Stimulated activated CD4-positive, alpha-beta T cell treated with anti-CD3 and anti-CD28 coated beads, Interleukin-12 subunit alpha, Interleukin-12 subunit beta, amount 100 ng/mL, for 4 hours (primary cell): ENCODE measurements at places on chromosomes 16 and 17.

GRCh38 chr17:56777859-56778258 lies 55.9 kb downstream of the C17orf67 start:
- no peak for DNase-seq

DNA sequence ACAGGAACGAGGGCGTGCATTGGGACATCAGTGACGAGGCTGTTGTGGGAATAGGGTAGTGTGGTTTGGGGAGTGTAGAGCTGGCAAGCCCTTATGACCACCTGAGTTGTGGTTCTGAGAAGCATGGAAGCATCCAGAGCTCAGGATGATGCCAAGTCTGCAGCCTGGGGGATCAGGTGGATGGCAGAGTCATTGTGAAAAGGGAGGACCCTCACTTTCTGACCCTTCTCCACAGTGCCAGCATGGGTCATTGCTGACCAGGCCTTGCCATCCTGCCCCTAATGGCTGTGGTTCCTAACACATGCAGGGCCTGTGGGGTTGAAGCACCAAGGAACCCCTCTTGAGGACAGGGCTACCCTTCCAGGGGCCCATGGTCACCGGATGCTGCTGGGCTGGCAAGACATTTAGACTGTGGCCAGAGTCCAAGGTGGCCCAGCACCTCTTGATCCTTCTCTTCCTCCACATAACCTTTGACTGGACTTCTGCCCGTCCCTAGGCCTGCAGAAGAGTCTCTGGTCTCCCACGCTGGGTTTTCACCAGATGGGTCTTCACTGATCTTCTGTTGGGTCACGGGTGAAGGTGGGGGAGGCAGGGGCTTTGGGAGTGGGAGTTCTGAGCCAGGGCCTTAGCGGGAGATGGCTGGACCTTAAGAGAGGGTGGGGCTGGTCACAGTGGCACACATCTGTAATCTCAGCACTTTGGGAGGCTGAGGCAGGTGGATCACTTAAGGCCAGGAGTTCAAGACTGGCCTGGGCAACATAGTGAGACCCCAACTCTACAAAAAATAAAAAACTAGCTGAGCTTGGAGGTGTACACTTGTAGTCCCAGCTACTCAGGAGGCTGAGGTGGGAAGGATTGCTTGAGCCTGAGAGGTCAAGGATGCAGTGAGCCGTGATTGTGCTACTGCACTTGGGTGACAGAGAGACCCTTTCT lies 2.0 kb upstream of the PLA2G15 start:
- no peak for DNase-seq

GRCh38 chr17:350706-351448 lies 1.7 kb downstream of the RPH3AL start:
- DNase-seq, result no peak

GRCh38 chr16:52553322-52553721 lies 6.4 kb upstream of the TOX3 start:
- no peak for DNase-seq

- DNase-seq, result no peak
These were observed 5.9 kb upstream of the UBE2O start for GRCh38 chr17:76458580-76459490.
